NCI-H2081 treated with DMSO at 0.1 percent for 48 hours (cell line): ENCODE measurements at places on chromosomes 12 and 14.

DNA sequence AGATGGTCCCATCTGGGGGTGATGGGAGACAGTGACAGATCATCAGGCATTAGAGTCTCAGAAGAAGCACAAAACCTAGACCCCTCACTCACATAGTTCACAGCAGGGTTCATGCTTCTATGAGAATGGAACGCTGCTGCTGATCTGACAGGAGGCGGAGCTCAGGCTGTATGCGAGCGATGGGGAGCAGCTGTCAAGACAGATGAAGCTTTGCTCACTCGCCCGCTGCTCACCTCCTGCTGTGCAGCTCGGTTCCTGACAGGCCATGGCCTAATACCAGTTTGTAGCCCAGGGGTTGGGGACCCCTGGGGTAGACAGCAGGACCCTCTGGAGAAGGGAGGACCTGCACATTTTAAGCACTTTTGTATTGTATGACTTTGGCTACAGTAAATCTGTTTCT is 111.2 kb downstream of the LGMN start:
- no peak for DNase-seq

DNA sequence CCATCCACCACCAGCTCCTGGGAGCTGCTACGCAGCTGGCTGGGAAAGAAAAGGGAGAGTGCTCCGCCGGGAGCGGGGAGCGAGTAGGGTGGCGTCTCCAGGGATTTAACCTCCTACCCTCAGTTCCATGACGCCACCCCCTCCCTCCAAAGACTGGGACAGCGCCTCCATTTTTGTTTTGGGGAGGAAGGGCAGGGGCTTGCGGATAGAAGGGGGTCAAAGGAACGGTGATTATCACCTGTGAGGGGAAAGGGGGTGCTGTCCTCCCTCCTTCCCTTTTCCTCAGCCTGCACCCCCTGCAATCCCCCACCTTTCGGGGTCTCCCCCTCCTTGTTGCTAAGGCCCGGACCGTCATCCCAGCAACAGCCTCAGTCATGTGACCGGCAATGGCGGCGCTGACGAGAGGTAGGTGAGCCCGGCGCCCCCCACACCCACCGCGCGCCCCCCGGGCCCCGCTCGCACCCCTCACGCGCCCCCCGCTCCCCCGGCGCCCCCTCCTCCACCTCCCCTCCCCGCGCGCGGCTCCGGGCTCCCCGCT is at the start of gene DTX3:
TSS of gene DTX3 (plus strand) at position 371 of the 538 bp plus-strand sequence. CDS start 1,694 bp downstream, outside the sequence.
- DNase-seq = no peak

DNA sequence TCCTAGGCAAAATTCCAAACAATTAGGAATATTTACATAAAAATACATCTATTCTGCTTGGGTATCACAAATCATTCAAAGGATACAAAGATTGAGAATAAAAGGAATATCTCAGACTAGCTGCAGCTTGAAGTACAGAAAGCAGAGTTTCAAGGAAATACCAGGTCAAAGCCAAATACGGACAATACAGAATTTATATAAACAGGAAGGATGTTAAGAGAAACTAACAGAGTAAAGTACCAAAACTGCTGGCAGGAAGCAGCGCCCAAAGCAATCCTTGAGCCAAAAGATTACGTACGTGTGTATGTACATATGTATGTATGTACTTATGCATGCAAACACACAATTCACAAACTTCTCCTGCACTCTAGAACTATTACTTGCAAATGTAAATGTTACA is 86.6 kb downstream of the PPP1R12A start:
- DNase-seq = peak; percentile 57

DNA sequence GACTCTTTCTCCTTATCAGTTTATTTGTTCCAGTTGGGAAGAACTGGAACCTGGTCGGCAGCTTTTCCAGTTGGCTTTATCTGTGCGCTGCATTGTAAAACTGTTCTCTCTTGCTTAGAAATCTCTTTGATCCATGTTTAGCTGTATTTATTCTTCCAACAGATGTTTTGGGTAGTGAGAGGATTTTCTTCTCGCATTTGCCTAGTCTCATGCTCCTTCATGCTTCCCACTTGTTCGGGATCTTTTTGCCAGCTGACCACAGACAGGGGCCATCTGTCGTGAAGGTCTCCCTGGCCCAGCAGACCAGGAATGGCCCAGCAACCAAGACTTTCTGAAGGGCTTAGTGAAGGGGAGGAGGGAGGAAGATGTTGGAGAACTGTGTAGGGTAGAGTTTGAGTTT is 21.6 kb downstream of the NTF3 start:
- DNase-seq = no peak

DNA sequence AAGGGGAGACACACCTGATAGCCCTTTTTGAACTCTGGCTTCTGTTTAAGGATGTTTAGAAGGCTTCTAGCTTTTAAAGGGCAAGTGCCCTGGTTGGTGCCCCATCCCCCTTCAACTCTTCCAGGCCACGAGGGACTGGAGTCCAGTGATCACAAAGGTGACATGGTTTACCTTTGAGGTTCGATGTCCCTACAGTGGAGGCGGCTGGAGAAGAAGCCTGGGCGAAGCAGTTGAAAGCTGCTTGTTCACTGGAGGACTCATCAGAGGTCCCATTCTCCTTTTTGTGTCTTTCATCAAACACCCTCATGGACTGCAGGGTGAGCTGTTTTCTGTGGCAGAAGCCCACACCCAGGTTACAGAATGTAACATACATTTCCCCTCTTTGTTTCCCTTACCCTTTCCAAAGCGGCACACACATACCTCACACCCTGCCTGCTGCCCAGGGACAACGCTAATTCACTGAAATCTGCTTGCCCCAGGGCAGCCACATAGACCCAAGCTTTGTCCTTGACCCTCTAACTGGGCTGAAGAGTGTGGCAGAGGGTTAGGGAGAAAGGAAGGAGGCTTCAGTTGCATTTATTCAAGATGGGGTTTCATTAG is 7.7 kb downstream of the TBX3 start:
- no peak for DNase-seq

DNA sequence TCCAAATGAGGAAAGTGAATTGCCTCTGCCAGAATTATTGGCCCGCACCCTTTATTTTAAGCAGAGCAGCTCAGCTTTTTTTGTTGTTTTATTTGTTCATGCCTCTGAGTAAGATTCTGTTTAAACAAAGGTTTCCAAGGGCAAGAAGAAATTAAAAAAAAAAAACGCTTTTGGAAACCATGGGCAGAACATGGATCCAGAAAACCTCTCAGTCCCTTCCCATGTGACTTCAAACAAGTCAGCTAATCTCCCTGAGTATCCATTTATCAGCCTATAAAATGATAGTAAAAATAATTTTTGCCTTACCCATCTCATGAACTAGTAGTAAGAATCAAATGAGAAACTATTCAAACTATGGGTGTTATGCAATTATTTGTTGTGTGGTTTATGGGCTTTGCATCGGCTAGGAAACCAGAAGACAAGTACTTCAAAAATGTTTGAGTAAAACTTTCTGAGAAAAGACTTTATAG is 27.6 kb downstream of the KITLG start:
- no peak for DNase-seq

GRCh38 chr12:64808110-64808509 is 16.3 kb upstream of the TBC1D30 start:
- DNase-seq = no peak

DNA sequence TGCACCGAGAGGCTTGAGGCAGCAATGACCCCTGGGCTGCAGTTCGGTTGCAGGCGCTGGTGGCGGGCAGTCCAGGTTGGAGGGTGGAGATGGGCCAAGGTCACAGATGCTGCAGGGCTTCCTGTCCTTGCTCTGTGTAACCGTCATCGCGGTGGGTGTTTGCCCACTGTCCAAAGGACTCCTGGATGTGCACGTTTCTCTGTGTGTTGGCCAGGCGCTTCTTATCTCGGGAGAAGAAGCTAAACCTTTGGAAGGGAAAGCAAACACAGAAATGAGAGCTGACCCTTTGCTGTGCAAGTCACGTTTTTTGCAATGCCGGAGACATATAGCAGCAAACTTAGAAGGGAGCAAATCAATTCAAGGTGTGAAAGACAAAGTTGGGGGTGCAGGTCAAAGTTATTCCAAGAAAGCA is 14.5 kb downstream of the SNRNP35 start:
- DNase-seq = no peak

DNA sequence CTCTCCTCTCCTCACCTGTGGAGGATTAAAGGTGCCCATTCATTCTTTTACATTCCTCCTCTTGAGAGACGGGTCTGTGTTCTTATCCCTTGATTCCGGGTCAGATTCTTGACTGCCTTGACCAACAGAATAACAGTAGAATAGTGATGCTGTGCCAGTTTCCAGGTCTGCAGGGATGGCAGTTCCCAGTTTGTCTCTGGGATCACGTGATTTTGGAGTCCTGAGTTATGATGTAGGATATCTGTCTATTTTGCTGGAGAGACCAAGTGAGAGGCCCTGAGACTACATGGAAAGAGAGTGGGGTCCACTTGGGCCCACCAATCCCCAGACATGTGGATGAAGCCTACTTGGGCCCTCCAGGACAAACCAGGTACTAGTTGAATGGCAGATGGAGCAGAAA is 142.8 kb downstream of the TTC8 start:
- no peak for DNase-seq

DNA sequence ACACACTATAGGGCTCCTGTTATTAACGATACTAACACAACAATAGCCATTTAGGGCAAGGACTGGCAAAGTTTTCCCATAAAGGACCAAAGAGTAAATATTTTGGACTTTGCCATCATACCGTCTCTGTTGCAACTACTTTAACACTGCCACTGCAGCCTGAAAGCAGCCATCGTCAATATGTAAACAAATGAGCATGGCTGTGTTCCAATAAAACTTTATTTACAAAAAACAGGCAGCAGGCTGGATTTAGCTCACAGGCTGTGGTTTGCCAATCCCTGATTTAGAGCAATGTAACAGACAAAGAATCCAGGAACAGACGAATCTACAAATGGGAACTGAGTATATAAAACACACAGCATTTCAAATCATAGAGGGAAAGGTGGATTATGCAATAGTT is 84.1 kb downstream of the FRMD6 start:
- no peak for DNase-seq

GRCh38 chr12:52754135-52754534 is 23.0 kb downstream of the KRT76 start:
- DNase-seq = no peak

- DNase-seq = no peak
Measured at GRCh38 chr14:87494010-87494409, 499.0 kb downstream of the GALC start.

GRCh38 chr14:106037380-106037779 is 511.0 kb downstream of the TMEM121 start:
- DNase-seq = no peak

DNA sequence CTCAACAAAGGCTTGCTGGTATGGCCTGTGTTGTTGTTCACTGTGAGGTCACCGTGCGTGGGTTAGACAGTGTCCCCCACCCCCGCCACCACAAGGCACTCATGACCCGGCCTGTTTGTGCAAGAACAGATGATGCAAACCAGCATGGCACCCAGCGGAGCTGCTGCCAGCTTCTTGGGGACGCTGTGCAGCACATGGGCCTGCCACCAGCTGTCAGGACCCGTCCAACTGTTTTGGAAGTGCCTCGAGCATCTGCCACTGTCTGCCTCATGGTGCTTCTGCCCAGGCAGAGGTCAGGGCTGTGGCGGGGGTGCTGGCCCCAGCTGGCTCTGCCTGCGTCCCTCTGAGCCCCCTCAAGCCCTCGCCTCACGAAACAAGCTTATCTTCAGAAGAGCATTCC is 1.5 kb downstream of the ASB2 start:
- DNase-seq = no peak

DNA sequence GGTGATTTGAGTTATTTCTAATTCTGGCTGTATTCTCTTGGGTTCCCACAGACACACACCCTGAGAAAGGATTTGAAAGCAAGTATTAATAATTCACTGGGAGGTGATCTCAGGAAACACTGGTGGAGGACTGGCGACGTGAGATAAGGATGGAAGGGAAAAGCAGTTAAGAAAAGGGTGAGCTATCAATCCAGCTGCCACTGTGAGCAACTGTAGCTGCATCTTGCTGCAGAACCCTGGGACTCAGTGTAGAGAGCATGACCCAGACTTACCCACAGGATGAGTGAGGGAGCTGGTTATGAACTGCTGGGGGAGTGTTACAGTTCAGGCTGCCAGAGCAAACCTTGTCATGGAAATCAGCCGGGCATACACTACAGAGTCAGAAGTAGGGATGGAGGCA is 71.9 kb downstream of the RESF1 start:
- no peak for DNase-seq

DNA sequence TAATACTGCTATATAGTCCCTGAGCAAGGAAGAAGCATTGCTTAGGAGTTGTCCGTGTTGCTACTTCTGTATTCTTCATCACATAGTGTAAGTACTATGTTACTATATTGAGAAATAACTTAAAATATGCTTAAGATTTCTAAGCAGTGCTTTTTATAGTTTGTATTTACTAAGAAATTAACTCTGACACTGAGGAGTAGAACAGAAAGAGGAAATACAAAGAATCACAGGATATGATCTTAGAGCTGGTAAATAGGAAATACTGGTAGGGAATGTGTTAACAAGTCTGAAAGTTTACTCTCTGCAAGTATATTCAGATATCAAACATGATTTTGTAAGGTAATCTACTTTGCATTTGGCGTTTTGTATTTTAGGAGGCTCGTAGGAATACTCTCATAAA is 15.5 kb downstream of the XPOT start:
- DNase-seq = no peak

DNA sequence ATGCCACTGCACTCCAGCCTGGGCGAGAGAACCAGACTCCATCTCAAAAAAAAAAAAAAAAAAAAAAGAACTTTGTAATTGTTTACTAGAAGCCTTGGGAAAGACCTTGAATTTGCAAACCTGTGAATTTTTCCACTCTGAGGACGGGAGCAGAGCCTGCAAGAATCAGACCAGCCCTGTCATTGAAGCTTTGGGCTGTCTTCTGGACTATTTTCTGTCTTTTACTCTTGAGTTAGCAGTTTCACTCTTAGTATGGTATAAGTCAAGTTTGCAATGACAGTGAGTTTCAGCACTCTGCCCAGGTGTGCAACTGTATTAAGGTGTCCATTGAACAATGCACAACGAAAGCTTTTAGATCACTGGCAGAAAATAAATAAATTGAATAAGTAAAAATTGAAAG is 81.4 kb upstream of the KRAS start:
- DNase-seq = no peak

- DNase-seq = no peak
Measured at GRCh38 chr12:104863296-104863948, 94.7 kb downstream of the SLC41A2 start.

GRCh38 chr14:90827919-90828610 is 11.8 kb upstream of the TTC7B start:
- peak; percentile 84 for DNase-seq

DNA sequence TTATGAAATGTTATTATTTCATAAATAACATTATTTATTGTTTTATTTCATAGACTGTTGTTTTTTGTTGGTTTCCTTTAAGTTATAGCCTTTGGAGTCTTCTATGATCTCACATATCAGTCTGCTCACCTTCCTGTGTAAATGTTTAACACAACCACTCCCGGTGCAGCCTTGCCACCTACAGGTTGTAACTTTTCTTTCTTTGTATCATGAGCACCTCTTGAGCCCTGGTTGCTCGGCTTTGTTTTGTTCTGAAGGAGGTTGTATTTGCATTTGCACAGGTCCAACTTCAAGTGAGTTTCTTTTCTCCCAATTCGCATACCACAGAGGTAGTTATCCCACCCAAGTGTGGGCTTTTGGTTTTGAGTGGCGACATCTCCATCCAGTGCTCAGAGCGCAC is 121.4 kb downstream of the SLC15A4 start:
- DNase-seq = no peak
